ENCODE measurements at places on chromosomes 13 and 19.

GRCh38 chr19:42154471-42155323 lies 22.5 kb upstream of the POU2F2 start:
- DNase-seq = no peak

DNA sequence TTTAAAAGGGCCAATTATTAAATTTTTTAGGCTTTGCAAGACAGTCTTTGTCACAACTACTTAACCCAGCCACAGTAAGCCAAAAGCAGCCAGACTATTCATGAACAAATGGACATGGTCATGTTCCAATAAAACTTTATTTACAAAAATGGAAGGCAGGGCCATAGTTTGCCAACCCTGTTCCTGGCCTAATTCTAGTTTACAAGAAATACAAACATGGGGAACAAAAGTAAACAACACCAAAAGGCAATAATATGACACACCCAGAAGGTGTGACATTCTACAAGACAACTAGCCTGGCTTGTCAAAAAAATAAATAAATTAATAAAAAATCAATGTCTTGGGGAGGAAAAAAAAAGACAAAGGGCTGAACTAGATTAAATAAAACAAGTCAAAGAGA lies 24.8 kb upstream of the CCNP start:
- no peak for DNase-seq

- no peak for DNase-seq
These were observed 107.7 kb upstream of the C1QTNF9B start for GRCh38 chr13:24004971-24005370.

DNA sequence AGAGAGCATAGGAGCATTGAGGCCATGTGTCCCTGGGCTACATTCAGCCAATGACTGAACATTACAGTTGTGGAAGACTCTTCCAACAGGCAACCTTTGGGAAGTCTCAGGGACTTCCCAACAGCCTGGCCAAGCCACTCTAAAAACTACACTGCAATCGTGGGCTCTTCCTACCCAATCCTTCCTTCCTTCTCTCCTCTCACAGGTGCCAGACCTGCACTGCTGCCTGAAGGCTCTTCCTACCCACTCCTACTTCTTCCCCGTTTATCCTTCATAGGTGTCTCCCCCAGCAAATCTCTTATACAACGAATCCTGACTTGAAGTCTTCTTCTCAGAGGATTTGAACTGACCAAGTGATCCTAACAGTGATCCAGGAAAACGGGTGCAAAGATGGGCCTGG lies 47.1 kb upstream of the MBNL2 start:
- DNase-seq = no peak

GRCh38 chr13:74708629-74709028 lies 574.4 kb upstream of the KLF12 start:
- no peak for DNase-seq

GRCh38 chr13:111422348-111422747 lies 101.9 kb downstream of the TEX29 start:
- DNase-seq = no peak

GRCh38 chr19:17259118-17259780 lies 5.3 kb downstream of the USHBP1 start:
- no peak for DNase-seq

DNA sequence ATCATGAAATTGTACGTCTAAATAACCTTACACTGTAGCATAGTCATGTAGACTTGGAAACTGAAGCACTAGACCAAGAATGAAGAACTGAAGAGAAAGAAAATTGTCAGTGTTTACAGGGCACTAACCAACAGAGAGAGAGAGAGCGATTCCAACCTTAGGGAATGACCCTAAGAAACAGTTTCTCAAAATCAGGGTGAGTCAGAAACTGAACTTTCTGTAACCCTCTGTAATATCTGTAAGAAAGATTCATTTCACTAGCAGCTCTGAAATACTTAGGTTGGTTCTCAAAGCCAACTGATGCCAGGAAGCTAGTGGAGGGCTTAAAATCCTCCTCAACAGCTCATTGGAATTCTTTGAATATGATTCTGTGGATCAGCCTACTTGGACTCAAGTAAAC lies 936.9 kb downstream of the EFNB2 start:
- no peak for DNase-seq

DNA sequence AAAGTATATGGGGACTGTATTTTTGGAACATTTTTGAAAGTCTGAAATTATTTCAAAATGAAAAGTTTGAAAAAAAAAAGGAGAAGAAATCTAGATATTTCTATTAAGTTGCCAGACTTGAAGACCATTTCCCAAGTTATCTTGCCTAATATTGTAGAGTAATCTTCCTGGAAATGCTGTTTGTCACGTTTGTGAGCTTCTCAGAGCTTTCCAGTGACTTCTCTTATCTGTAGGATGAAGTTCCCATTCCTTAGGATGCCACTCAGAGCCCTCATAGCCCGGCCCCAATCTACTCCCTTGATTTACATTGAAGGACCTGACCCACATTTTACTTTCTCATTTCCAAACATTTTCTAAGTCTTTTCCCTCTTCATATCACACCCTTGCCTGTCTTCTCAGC lies 23.6 kb downstream of the CEACAM8 start:
- no peak for DNase-seq

GRCh38 chr19:53545271-53546065 lies 7.5 kb downstream of the ZNF331 start:
- DNase-seq = peak; percentile 95

DNA sequence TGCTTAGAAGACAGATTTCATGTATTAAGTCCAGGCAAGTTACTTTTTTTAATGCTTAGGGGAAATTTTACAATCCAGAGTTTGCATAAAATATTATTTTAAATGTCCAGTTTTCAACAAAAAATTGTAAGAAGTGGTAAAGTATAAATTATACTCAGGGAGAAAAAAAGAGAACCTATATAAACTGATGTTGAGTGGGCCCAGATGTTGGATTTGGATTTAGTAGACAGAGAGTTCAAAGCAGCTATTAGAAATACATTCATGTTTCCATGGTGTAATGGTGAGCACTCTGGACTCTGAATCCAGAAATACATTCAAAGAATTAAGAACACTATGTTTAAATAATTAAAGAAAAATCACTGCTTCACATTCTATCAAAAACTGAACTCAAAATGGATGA lies 349.9 kb upstream of the ZNF507 start:
- no peak for DNase-seq

GRCh38 chr19:22503524-22503923 lies 81.4 kb upstream of the ZNF98 start:
- DNase-seq = no peak
